Body of pancreas (tissue), 4 donors: ENCODE measurements at places on chromosomes 2 and 18.

- no peak for DNase-seq
These were observed 65.6 kb upstream of the SCN1A start for GRCh38 chr2:166193407-166193806.

- no peak for DNase-seq
These were observed 5.3 kb upstream of the RAB12 start for GRCh38 chr18:8603663-8604520.

DNA sequence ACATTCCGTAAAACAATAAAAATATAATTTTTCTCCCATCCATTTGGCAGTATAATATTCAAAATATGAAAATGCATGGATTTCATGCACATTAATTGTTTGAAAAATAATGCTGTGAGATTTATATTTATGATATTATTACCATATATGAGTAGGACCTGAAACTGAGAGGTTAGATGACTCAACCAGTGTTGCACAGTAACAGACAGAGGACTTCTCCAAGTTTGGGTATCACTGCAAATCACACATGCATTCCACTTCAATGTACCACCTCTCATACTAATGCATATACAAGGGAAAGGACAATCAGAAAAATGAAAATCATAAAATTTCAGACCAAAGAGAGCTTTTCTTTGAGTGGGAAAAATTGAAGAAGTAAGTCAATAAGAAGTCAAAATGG, 269.5 kb downstream of the SOCS6 start:
- no peak for DNase-seq

DNA sequence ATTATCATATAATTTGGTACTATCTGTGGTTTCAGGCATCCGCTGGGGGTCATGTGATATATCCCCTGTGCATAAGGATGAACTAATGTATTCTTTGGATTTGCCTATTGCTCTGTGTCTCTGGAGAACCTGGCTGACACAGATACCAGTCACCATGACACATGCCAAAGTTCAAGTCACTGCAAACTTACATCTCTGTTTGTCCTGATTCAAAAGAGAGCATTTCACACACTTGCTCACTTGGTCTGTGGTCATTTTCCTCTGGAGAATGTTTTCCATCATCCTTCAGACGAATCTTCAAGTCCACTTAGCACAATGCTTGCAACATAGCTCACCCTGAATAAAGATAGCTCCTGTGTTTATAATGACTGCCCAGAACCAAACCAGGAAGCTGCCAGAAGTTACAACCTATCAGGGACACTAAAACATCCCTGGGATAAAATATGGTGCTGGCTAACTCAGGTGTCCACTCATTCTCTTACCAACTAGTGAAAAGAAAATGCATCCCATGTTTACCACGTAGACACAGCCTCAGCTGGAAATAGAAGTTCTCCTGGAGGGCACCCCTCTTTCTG, 18.1 kb downstream of the SULT1C3 start:
- no peak for DNase-seq
